ENCODE measurements at places on chromosomes 4 and X.

- H3K4me3 ChIP-seq, result no peak overlapping the region
- H3K27me3 ChIP-seq, result no peaks in the 10 kb centered on the region
- H3K4me1 ChIP-seq, result no peaks in the 10 kb centered on the region
Observed at GRCh38 chrX:139759637-139760036, 51.7 kb upstream of the MCF2 start.

GRCh38 chr4:147975933-147976928, 244.3 kb downstream of the ARHGAP10 start:
- H3K4me3 ChIP-seq, result no peak overlapping the region
- peaks cover 21% of the 10 kb centered on the region for H3K4me1 ChIP-seq
- no peak overlapping the region for H3K27ac ChIP-seq
- no peak for DNase-seq
- peaks cover 43% of the 10 kb centered on the region for H3K36me3 ChIP-seq

DNA sequence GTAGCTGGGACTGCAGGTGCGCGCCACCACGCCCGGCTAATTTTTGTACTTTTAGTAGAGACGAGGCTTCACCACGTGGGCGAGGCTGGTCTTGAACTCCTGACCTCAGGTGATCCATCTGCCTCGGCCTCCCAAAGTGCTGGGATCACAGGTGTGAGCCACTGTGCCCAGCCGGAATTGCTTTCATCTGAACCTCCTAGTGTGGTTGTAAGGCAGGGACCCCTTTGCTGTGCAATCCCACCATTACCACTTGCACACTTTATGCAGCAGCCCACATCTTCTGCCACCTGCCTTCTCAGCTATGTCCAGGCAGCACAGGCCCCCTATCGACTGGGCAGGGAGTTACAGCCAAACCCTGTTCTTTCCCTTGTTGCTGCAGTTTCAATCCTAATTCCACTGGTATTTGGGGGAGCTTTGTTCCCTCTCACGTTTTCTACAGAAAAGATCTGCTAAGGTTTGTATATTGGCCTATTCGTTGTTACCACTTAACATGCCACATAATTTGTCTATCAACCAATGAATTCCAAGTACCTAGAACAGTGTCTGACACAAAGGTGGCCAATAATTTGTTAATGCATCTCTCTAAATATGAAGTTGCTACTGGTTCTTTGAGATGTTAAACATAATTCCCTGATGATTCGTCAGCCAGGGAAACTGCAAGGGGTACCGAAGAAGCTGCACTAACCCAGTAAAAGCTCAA, 6.5 kb downstream of the RPL39 start:
- no peaks in the 10 kb centered on the region for H3K27me3 ChIP-seq
- H3K4me1 ChIP-seq, result peaks cover 46% of the 10 kb centered on the region
- peak overlapping the region; percentile 45 for H3K27ac ChIP-seq
- peaks cover 48% of the 10 kb centered on the region for H3K36me3 ChIP-seq
- no peak overlapping the region for H3K4me3 ChIP-seq
- peak; percentile 56 for DNase-seq

GRCh38 chrX:124211312-124211942, 121.0 kb upstream of the TEX13D start:
- H3K36me3 ChIP-seq, result peaks cover 6% of the 10 kb centered on the region
- H3K27ac ChIP-seq, result no peak overlapping the region
- H3K4me3 ChIP-seq, result no peak overlapping the region
- peaks cover 1% of the 10 kb centered on the region for H3K27me3 ChIP-seq

DNA sequence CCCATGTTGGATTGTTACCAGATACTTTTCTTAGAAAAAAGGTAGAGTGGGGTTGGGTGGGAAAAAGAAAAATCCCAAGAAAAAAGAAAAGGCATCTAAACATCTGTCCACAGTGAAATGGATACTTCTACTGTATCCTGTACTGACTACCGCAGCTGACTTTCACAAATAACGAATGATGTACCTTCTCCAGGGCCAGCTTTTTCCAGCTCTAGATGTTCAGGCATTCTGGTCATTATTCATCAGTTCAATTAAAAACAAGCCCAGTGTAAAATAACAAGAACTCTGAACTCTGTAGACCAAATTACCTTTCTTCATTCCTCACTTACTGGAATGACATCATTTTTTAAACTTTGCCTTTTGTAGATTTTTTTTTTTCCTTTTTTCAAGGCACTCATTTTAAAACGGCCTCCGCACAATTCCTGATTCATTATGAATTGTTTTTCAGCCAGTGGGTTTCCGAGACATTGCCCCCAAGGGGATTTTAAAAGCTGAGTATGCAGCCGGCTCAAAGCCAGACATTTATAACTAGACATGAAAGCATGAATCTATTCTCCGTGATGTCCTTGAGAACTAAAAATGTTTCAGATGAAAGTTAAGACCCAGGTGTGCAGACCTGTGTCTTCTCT, 113.5 kb downstream of the PRKX start:
- peaks cover 36% of the 10 kb centered on the region for H3K36me3 ChIP-seq
- H3K4me1 ChIP-seq, result no peaks in the 10 kb centered on the region
- no peaks in the 10 kb centered on the region for H3K27me3 ChIP-seq
- H3K27ac ChIP-seq, result no peak overlapping the region

GRCh38 chr4:13174001-13174400, 310.1 kb downstream of the RAB28 start:
- H3K4me1 ChIP-seq, result no peaks in the 10 kb centered on the region
- no peak overlapping the region for H3K27ac ChIP-seq
- DNase-seq, result no peak
- no peak overlapping the region for H3K4me3 ChIP-seq
- H3K36me3 ChIP-seq, result no peaks in the 10 kb centered on the region

DNA sequence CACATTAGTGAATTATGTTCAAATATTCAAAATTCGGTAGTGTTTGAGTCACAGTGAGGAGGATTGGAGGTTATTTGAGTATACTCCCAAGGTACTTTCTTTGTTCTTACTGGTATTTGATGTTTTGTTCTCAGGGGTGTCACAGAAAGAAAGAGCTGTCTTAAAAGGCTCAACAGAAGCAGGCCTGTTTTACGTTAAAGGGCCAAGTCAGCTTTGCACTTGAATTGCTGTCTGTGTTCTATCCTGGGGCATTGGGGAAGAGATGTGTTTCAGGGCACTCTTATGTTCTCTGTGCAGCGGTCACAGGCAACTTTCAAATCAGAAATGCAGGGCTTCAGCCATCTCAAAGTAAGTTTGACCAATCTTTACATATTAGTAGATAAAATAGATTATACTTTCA, 1113.1 kb upstream of the LCORL start:
- no peaks in the 10 kb centered on the region for H3K4me1 ChIP-seq
- H3K36me3 ChIP-seq, result no peaks in the 10 kb centered on the region
- H3K4me3 ChIP-seq, result no peak overlapping the region
- H3K27ac ChIP-seq, result no peak overlapping the region
- no peak for DNase-seq

- DNase-seq, result no peak
- peak overlapping the region; percentile 94 for H3K4me3 ChIP-seq
- H3K36me3 ChIP-seq, result peaks cover 41% of the 10 kb centered on the region
- no peaks in the 10 kb centered on the region for H3K27me3 ChIP-seq
- peaks cover 51% of the 10 kb centered on the region for H3K4me1 ChIP-seq
Observed at GRCh38 chr4:56466910-56467283, 520 bp upstream of the SRP72 start.

- H3K27ac ChIP-seq, result no peak overlapping the region
- H3K4me3 ChIP-seq, result no peak overlapping the region
- H3K27me3 ChIP-seq, result no peaks in the 10 kb centered on the region
- no peak for DNase-seq
- H3K36me3 ChIP-seq, result no peaks in the 10 kb centered on the region
- no peaks in the 10 kb centered on the region for H3K4me1 ChIP-seq
Observed at GRCh38 chr4:124334119-124334518, 378.4 kb downstream of the ANKRD50 start.

DNA sequence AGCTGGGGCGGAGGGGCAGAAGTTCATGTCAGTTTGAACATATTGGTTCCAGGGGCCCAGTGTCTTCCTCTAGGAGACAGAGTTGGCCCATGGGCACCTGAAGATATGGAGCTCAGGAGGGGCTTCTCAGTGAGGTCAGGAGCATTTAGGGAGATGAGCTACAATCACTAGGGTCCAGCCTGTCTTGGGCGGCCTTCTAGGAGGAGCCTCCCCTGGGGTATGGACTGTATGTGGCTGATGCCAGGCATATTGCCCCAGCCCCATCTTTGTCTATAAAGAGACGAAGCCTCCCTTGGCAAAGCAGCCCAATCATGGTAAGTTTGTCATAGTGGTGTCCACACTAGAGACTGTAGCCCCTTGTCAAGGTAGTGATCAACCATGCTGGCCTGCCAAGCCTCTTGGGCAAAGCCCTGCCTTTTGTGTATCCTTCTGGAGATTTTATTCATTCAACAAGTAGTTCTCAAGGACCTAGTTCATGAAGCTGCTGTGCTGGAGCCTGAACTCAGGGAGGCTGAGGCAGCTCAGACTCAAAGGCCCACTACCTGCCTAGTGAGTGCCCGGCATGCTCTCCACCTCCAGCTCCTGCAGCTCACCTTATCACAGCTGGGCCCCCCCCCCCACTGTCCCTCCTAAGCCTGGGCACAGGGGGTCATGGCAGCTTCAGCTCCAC, 5.4 kb upstream of the CNGA2 start:
- DNase-seq, result no peak
- peaks cover 3% of the 10 kb centered on the region for H3K27me3 ChIP-seq
- no peak overlapping the region for H3K27ac ChIP-seq
- H3K4me1 ChIP-seq, result no peaks in the 10 kb centered on the region

DNA sequence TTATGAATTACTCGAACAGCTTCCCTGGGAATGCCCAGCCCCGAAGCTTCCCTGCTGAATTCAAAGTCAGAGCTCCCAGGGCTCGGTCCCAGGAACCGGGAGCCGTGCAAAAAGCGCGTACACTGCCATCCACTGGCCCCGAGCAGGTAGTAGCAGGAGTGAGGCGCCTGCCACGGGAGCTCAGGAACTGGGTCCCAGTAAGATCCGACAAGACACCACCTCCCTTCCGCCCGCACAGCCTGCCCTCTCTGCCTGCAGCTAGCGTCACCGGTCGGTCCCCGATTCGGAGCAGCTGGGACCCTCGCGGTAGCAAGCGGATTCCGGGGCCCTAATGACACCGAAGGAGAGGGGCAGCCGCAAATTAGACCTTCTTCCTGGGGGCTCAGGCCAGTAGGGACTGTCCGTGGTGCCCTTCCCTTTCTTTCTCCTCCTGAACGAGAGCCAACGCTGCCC, 1.2 kb downstream of the CORIN start:
- H3K4me1 ChIP-seq, result peaks cover 26% of the 10 kb centered on the region
- H3K36me3 ChIP-seq, result no peaks in the 10 kb centered on the region
- DNase-seq, result peak; percentile 60
- H3K27ac ChIP-seq, result no peak overlapping the region
- H3K27me3 ChIP-seq, result peaks cover 26% of the 10 kb centered on the region

GRCh38 chr4:3342182-3342854, 49.5 kb downstream of the RGS12 start:
- no peaks in the 10 kb centered on the region for H3K27me3 ChIP-seq
- peaks cover 6% of the 10 kb centered on the region for H3K4me1 ChIP-seq
- no peak for DNase-seq
- no peaks in the 10 kb centered on the region for H3K36me3 ChIP-seq
- no peak overlapping the region for H3K27ac ChIP-seq

DNA sequence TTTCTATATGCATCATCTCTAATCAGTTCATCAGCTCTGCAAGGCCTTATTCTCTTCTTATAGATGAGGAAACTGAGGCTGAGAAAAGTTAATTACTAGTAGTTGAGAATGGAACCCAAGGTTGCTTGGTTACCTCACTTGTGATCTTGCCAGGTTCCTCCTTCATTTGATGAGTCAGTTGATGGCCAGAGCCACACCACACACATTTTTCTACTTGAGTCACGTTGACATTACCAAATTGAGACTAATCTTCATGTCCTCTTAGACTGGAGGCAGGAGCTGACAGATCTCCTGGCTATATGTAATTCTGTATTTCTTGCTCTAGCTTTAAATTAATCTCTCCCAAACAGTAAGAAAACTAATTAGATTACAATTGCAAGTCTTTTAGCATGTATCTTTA, 428.4 kb downstream of the AFF2 start:
- no peak overlapping the region for H3K27ac ChIP-seq
- H3K4me1 ChIP-seq, result no peaks in the 10 kb centered on the region
- H3K27me3 ChIP-seq, result no peaks in the 10 kb centered on the region
- no peak overlapping the region for H3K4me3 ChIP-seq
- DNase-seq, result no peak

- H3K27me3 ChIP-seq, result no peaks in the 10 kb centered on the region
- H3K27ac ChIP-seq, result no peak overlapping the region
- DNase-seq, result no peak
- no peak overlapping the region for H3K4me3 ChIP-seq
- H3K36me3 ChIP-seq, result peaks cover 4% of the 10 kb centered on the region
Observed at GRCh38 chr4:25178838-25179261, 18.6 kb upstream of the SEPSECS start.

- DNase-seq, result no peak
- H3K27me3 ChIP-seq, result peaks cover 5% of the 10 kb centered on the region
- no peaks in the 10 kb centered on the region for H3K36me3 ChIP-seq
- H3K4me1 ChIP-seq, result no peaks in the 10 kb centered on the region
Observed at GRCh38 chr4:6232836-6233785, 32.8 kb upstream of the JAKMIP1 start.

DNA sequence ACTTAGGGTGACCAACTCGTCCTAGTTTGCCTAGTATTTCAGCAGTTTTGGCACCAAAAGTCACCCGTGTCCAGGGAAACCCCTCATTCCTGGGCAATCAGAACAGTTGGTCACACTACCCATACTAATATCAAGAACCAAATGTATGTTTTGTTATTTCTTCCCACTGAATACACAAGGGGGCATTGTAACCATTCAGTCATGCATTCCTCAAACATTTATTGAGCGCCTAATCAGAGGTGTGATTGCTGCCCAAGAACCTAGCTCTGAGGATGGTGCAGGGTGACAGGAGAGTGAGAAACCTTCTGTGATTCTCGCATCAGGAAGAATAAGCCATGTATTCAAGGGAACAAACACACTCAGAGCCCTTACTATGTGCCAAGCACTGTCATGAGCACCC, 69.8 kb upstream of the RAI2 start:
- DNase-seq, result no peak
- H3K27me3 ChIP-seq, result no peaks in the 10 kb centered on the region
- H3K4me1 ChIP-seq, result no peaks in the 10 kb centered on the region
- H3K27ac ChIP-seq, result no peak overlapping the region

Measured in activated CD4-positive, alpha-beta memory T cell treated with anti-CD3 and anti-CD28 coated beads, Interleukin-2, amount 10 ng/mL, durations not matched to agents 7 days and 5 days (primary cell).